ENCODE measurements at places on chromosomes 4 and X. TPM values are rescaled to one million over a fixed set of nuclear protein-coding genes. Genes with fewer than 3 reads are reported as not detected.

DNA sequence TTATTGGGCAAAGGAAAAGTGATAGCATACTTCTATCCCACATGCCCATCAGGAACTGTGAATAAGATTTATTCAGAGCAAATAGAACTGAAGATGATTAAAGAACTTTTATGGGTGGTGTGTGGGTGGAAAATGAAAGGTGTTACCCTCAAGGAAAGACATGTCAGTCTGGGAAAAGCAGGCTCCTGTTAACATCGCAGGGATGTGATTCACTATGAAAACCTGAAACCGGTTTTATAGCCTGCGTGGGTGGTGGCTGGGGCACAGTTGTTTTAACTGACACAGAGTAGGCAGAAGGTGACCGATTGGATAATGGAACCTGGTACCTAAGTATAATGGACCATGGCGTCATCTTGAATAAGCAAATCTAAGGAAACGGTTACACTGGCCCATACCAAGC lies 61.3 kb upstream of the CASK start:
- DNase-seq: no peak

GRCh38 chrX:63282077-63282476 lies 69.1 kb downstream of the SPIN4 start:
- DNase-seq: no peak

DNA sequence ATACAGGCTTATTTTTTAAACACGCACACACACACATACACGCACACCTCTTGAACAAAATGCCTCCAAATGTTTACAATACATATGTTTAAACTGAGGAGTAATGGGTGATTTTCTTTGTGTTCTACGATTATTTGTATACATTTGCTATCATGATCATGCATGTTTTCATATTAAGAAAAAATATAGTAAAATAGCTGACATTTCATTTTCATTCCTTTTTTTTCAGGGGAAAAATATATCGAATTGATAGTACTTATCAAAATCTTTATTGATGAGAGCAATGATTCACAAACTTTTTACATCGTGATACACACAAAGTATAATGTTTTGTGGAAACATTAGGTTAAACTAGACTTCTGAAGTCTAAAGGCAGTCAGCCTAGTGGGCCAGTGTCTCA lies 618.9 kb downstream of the TECRL start:
- no peak for DNase-seq

- no peak for DNase-seq
Measured at GRCh38 chr4:28248269-28248668, 1387.6 kb downstream of the STIM2 start.

GRCh38 chr4:67087897-67088296 lies 457.4 kb downstream of the CENPC start:
- DNase-seq: peak; percentile 2

GRCh38 chrX:1316527-1316926 lies 20.1 kb upstream of the IL3RA start:
- peak; percentile 67 for DNase-seq

DNA sequence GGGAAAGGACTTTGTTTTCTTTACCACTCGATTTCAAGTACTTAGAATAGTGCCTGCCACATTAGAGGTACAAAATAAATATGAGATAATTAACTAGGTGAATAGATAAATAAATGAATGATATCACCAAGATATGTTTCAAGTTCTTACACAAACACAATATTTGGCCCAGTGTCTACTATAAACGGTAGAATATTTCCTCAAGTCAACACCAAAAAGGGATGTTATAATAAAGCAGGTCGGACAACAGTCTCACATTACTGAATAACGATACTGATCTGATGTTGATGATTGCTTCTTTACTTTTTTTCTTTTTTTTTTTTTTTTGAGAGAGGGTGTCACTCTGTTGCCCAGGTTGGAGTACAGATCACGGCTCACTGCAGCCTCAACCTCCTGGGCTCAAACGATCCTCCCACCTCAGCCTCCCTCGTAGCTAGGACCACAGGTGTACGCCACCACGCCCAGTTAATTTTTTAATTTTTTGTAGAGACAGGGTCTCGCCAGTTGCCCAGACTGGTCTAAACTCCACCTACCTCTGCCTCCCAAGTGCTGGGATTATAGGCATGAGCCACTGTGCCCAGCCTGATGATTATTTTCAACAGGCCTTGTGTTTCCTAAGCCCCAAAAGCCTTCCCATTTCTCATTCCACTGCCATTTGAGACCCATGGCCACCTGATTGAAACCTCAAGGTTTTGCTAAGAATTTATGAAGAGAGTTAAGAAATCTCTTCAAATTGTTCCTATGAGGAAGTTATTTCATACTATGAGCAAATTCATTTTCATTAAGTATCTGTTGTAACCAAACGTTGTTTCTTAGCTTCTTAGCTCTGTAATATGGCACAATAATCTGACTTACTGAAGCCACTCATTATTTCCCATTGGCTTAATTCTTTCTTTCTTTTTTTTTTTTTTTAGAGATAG lies 2.3 kb downstream of the MANBA start:
- no peak for DNase-seq

DNA sequence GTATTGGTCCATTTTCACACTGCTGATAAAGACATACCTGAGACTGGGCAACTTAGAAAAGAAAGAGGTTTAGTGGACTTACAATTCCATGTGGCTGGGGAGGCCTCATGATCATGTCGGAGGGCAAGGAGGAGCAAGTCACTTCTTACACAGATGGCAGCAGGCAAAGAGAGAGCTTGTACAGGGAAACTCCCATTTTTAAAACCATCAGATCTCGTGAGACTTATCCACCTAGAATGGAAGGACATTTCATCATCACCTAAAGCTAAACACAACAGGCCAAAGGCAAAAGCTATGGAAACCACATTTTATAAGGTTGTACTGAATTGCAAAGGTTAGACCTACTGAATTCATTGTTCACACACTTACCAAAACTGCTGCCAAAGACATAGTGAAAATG lies 6.0 kb upstream of the SLC25A43 start:
- DNase-seq: no peak

- peak; percentile 9 for DNase-seq
Measured at GRCh38 chr4:183424109-183424744, 20.2 kb upstream of the CDKN2AIP start.

- no peak for DNase-seq
Measured at GRCh38 chr4:17597517-17597916, 16.9 kb upstream of the MED28 start.

DNA sequence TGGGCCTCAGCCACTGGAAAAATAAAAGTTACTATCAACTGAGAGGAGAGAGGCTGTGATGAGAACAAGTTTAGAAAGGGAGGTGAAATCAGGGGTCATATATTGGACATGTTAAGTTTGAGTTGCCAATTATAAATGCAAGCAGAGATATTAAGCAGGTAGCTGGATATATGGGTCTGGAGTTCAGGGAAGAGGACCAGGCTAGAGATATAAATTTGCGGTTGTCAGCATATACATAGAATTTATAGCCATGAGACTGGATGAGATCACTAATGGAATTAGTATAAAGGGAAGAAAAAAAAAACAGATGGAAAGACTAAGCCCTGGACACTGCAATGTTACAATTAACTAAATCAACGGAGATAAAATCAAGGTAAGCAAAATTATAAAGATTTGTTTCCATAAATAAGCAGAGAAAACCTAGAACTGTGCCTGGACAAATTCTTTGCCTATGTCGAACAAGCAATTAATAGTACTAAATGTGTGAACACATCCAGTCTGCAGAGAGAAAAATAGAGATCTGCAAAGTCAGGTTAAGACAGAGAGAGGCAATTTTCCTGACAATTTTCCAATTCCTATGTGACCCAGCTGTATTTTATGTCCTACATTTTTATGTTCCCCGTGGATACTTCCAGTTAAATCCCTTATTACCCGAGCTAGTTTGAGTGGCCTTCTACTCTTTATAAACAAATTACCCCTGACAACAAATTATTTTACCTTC lies 265.4 kb downstream of the GASK1B start:
- DNase-seq: no peak

DNA sequence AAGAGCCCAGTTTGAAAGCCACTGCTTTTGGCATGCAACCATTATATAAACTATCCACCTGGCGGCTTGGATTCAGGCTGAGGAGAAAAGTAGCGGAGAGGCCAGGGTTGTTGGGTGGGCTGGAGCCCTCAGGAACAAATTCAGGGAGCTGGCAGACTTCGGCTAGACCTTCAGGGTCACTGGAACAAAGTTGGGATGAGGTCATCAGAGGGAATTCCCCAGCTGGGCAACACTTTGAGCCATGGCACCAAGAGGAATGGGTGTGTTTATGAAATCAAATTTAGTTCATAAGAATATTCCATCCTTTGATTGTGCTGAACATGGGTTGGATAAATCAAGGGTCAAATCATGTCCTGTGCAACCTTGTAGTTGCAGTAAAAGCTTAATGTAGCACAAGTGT lies 22.0 kb downstream of the MTMR1 start:
- no peak for DNase-seq

DNA sequence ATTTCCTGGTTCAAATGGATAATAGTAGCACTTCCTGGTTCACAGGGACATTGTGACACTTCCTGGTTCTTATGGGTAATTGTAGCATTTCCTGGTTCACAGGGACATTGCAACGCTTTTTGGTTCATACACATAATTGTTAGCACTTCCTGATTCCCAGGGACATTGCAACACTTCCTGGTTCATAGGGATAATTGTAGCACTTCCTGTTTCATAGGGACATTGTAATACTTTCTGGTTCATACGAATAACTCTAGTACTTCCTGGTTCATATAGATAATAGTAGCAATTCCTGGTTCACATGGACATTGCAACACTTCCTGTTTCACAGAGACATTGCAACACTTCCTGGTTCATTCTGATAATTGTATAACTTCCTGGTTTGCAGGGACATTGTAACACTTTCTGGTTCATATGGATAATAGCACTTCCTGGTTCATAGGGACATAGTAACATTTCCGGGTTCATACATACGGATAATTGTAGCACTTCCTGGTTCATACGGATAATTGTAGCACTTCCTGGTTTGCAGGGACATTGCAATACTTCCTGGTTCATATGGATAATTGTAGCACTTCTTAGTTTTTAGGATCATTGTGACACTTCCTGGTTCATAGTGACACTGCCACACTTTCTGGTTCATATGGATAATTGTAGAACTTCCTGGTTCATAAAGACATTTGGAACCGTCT lies 61.6 kb upstream of the CD99 start:
- no peak for DNase-seq

GRCh38 chrX:47751670-47752069 lies 85.0 kb upstream of the ZNF81 start:
- peak; percentile 9 for DNase-seq

GRCh38 chr4:103046416-103047290 lies 27.1 kb upstream of the SLC9B1 start:
- no peak for DNase-seq

GRCh38 chrX:134461437-134461836 lies 1.5 kb downstream of the HPRT1 start:
- DNase-seq: no peak

GRCh38 chr4:89270792-89271191 lies 36.8 kb downstream of the GPRIN3 start:
- no peak for DNase-seq

DNA sequence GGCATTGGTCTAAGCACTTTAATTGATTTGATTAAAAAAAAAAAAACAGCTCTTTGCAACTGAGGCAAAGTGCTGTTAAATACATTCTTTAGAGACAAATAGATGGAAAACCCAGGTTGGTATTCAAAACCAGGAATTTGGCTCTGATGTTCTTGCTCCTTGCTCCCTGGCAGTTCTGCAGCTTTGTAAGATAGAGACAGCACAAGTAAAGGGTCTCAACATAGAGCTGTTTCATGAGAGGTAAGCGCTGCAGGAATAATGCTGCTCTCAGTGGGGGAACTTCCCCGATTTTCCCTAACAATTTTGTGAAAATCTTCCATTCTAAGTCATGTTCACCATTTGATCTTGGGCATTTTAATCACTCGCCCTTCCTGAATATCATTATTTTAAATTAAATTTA lies 479.5 kb upstream of the HS3ST1 start:
- no peak for DNase-seq

DNA sequence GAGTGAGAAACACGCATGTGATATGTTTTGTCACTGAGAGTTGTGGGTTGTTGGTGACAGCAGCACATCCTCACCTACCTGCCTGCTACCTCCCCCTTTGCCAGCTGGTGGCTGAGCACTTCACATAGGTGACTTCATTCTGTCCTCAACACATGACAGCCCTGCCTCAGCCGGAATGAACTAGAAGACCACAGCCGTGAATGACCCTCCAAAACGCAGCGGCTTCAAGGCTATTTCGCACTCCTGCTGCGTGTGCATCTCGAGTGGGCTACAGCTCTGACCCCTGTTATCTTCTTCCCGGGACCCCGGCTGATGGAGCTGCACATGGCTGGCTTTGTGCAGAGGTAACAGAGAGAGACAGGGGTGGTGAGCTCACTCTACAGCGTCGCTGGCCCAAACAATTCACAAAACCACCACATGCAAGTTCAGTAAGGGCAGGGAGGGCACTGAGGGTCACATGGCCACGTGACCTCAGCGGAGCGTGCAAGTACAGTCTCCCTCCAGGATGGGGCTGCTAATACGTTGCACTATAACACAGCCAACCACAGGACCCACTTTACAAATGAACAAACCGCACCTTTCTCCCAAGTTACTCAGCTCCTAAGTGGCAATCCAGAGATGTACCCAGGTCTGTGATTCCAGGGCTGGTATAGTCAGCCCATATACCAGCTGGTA lies 6.3 kb upstream of the PPP2R2C start:
- no peak for DNase-seq

DNA sequence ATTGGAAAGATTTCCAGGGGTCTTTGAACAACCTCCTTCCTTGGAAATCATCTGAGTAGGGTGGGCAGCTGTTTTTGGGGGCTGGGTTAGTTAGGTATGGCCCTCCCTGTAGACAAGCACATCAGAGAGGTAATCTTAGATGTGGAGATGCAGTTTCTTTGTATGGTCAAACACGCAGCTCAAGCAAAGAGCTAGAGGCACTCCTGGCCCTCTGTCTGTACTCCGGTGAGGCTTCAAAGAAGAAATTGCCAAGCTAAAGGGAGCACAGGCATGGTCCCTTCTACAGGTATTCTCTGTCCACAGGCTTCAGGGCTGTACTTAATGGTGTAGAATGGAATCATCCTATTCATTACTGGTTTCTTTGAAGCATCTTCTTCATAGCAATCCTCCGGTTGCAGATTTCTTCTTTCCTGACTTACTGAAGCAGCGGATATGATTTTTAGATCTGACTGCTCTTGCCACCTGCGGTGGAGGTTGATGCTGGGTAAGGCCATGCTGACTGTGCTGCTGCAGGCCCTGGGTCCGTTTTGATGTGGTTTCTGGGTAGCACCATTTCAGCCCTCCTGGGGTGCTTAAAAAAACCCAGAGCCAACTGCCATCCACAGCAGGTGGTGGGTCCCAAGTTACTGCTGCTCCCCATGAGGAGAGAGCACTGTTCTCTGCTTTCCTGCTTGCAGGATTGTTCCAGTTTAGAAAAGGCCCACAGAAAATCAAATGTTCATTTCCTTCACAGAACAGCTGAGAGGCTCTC lies 318.9 kb upstream of the GATB start:
- DNase-seq: no peak

Gene EGF
- 0.63 TPM for total RNA-seq

Gene HS3ST1
- 0.23 TPM for total RNA-seq

Gene PLP1
- total RNA-seq: not detected

Gene HSD17B13
- total RNA-seq: 0.17 TPM

Gene TLR3
- 7.7 TPM for total RNA-seq

Gene NPNT
- 28.7 TPM for total RNA-seq

Gene SPANXA1
- total RNA-seq: not detected

Gene GPAT3
- total RNA-seq: 0.16 TPM
